ENCODE measurements at places on chromosomes 7 and 10. TPM values are rescaled to one million over a fixed set of nuclear protein-coding genes. Genes with fewer than 3 reads are reported as not detected.

The SLC16A9 gene
- polyA plus RNA-seq = not detected

The EBF3 gene
- not detected for polyA plus RNA-seq

The NPFFR1 gene
- polyA plus RNA-seq = not detected

The CFAP43 gene
- not detected for polyA plus RNA-seq

The SLC26A4 gene
- 0.21 TPM for polyA plus RNA-seq

The GARS1 gene
- 88.1 TPM for polyA plus RNA-seq

The AOC1 gene
- not detected for polyA plus RNA-seq

The NKX1-2 gene
- polyA plus RNA-seq = not detected

The ANKRD61 gene
- polyA plus RNA-seq = 0.15 TPM

The TAC1 gene
- not detected for polyA plus RNA-seq

The LLCFC1 gene
- polyA plus RNA-seq = not detected

The CACNA2D1 gene
- polyA plus RNA-seq = not detected

The PMS2 gene
- polyA plus RNA-seq = 9.1 TPM

The C7orf33 gene
- not detected for polyA plus RNA-seq

The LOXL4 gene
- polyA plus RNA-seq = not detected

The C10orf105 gene
- polyA plus RNA-seq = 0.20 TPM

The CALML3 gene
- not detected for polyA plus RNA-seq

The ZNF727 gene
- polyA plus RNA-seq = 0.09 TPM

The OPALIN gene
- polyA plus RNA-seq = not detected

The PPP1R9A gene
- not detected for polyA plus RNA-seq

The POU6F2 gene
- polyA plus RNA-seq = not detected

The PPIF gene
- polyA plus RNA-seq = 16.5 TPM

The CALML5 gene
- polyA plus RNA-seq = not detected

The CUTC gene
- 74.8 TPM for polyA plus RNA-seq

The SUGCT gene
- 3.1 TPM for polyA plus RNA-seq

The GRM3 gene
- polyA plus RNA-seq = not detected

The FAM20C gene
- not detected for polyA plus RNA-seq

The C10orf95 gene
- 1.1 TPM for polyA plus RNA-seq

The ZNF117 gene
- 0.82 TPM for polyA plus RNA-seq

The ANKRD1 gene
- not detected for polyA plus RNA-seq

The ZP3 gene
- polyA plus RNA-seq = 4.4 TPM

The CEP55 gene
- polyA plus RNA-seq = 4.4 TPM

The OR2A42 gene
- polyA plus RNA-seq = not detected

The COL13A1 gene
- polyA plus RNA-seq = not detected

The THSD7A gene
- not detected for polyA plus RNA-seq

The EN2 gene
- not detected for polyA plus RNA-seq

The INMT gene
- 0.16 TPM for polyA plus RNA-seq

The KNDC1 gene
- polyA plus RNA-seq = not detected

The LIPF gene
- not detected for polyA plus RNA-seq

The KIF20B gene
- polyA plus RNA-seq = 18.4 TPM

The ABHD11 gene
- 14.5 TPM for polyA plus RNA-seq

The CUX1 gene
- polyA plus RNA-seq = 7.4 TPM

The CTAGE6 gene
- polyA plus RNA-seq = 0.14 TPM

The STEAP1B gene
- polyA plus RNA-seq = not detected
